ENCODE measurements at places on chromosomes 6 and 20. TPM values are rescaled to one million over a fixed set of nuclear protein-coding genes. Genes with fewer than 3 reads are reported as not detected.

- DNase-seq: no peak
Measured at GRCh38 chr6:101393829-101394251, 332 bp downstream of the GRIK2 start.

- no peak for DNase-seq
Measured at GRCh38 chr20:36599912-36600345, 5.7 kb upstream of the RAB5IF start.

The TRAPPC3L gene
- 0.11 TPM for total RNA-seq

DNA sequence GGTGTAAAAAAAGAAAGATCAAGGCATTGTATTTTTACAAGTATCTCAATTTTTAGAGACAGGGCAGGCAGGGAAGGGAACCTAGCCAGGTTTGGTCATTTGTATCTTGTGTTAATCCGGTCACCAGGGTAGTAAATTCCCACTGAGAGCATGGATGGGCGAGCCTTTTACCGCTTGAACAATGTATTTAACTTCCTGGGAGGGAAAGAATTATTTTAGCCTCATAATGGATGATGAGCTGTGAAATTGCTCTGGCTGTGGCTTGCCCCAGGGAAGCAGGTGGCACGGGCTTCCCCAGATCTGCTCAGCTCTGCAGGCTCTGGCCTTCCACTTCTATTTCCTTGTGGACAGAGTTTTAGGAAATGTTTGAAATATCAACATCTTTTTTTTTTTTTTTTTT, 72.9 kb downstream of the TOX2 start:
- no peak for DNase-seq

DNA sequence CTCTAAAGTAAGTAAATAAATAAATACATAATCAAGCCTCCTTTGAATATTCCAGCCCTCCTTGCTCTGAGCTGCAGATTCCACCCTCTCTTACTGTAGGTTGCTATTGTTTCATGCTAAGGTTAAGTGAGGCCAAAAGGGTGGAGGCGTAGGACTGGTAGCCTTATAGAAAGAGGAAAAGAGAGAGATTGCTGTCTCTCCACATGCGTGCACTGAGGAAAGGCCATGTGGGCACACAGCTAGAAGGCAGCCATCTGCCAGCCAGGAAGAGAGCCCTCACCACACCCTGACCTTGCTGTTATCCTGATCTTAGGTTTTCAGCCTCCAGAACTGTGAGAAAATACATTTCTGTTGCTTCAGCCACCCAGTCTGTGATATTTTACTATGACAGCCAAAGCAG, 87.4 kb upstream of the SHLD1 start:
- no peak for DNase-seq

- no peak for DNase-seq
Measured at GRCh38 chr6:140047321-140047720, 672.9 kb upstream of the CITED2 start.

GRCh38 chr6:36615018-36615761, 21.0 kb downstream of the SRSF3 start:
- DNase-seq: no peak

DNA sequence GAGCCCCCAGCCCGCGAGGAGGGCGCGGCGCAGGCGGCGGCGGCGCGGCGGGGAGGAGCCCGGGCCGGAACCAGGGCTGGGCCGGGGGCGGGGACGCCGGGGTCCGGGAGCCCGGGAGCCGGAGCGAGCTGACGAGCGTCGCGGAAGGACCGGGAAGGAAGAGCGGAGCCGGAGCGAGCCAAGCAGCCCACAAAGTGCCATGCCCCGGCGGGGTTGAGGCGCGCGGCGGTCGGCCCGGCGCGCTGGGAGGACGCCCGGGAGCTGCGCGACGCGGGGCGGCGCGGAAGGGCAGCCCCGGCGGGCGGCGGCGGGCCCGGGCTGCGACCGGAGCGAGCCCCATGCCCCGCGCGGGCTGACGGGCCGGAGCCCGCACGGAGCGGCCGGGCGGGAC, 289 bp downstream of the FOXP4 start:
- no peak for DNase-seq

- no peak for DNase-seq
Measured at GRCh38 chr20:1291191-1291741, 25.2 kb downstream of the SNPH start.

All from Right ventricle myocardium superior (tissue), 1 donor.